Stimulated activated naive CD8-positive, alpha-beta T cell treated with anti-CD3 and anti-CD28 coated beads, Interleukin-15, amount 100 ng/mL, for 72 hours (primary cell): ENCODE measurements at places on chromosomes 16 and 17.

- no peak for DNase-seq
Observed at GRCh38 chr17:31622500-31622899, 231.0 kb downstream of the RAB11FIP4 start.

GRCh38 chr17:18968945-18969887 lies 17.3 kb downstream of the SLC5A10 start:
- DNase-seq: no peak

GRCh38 chr17:64448665-64449512 lies at the start of gene MILR1:
MILR1 (plus strand) TSS chr17:64449115; CDS start chr17:64449169, 54 bp downstream.
- no peak for DNase-seq

- no peak for DNase-seq
Observed at GRCh38 chr16:79169239-79169638, 431.3 kb downstream of the MAF start.

DNA sequence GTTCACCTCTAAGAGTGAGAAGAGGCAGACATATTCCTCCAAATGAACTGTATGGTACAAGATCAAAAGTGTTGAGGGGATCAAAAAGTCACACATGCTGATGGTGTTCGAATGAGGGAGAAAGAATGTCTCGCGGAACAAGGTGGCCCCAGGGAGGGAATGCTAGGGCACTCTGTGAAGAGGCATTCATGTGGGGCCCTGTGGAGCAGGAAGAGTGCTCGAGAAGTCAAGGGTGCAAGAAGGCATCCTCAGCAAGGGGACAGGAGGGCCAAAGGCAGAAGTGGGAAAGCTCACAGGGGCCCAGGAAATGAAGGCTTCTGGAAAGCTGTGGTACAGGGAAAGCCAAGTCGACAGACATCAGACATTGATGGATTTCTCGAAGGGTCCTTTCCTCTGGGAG lies 6.1 kb upstream of the MYH3 start:
- DNase-seq: no peak

- DNase-seq: no peak
Observed at GRCh38 chr17:80880648-80880985, 111.0 kb upstream of the CHMP6 start.

DNA sequence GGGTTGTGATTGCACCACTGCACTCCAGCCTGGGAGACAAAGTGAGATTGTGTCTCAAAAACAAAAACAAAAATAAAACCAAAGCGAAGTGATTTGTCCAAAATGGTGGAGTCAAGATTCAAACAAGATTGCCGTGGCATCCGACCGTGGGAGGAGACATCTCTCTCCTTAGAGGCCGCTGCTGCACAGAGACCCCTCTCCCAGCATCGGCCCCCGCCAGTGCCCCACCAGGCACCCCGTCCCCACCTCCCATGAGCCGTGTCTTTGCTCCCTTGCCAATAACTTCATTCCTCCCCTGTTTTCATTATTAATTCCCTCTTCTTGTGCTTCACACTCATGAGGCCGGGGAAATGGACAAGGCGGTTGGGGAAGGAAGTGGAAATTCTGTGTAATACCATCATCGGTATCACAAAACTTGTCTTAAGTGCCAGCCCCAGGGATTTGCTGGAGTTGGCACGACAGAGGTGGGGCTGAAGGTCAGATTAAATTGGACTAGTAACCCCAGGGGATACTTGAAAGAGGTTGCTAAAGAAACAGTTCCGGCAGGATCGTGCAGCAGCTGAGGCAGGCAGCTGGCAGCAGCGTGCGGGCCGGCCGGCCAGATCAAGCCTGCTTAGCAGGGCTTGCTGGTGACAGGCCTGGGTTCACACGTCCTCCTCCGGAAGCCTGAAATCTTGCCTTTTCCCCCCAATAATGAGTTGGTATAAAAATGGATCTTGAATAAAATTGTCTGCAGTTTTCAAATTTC lies 66.8 kb downstream of the RTN4RL1 start:
- DNase-seq: no peak

GRCh38 chr17:47286198-47286914 lies 32.7 kb downstream of the ITGB3 start:
- no peak for DNase-seq

GRCh38 chr17:50618941-50619340 lies 15.7 kb upstream of the ABCC3 start:
- DNase-seq: no peak

GRCh38 chr16:3348547-3349167 lies 7.0 kb upstream of the OR2C1 start:
- DNase-seq: no peak

- peak; percentile 56 for DNase-seq
Observed at GRCh38 chr16:69930117-69930776, 20.9 kb upstream of the CLEC18A start.

DNA sequence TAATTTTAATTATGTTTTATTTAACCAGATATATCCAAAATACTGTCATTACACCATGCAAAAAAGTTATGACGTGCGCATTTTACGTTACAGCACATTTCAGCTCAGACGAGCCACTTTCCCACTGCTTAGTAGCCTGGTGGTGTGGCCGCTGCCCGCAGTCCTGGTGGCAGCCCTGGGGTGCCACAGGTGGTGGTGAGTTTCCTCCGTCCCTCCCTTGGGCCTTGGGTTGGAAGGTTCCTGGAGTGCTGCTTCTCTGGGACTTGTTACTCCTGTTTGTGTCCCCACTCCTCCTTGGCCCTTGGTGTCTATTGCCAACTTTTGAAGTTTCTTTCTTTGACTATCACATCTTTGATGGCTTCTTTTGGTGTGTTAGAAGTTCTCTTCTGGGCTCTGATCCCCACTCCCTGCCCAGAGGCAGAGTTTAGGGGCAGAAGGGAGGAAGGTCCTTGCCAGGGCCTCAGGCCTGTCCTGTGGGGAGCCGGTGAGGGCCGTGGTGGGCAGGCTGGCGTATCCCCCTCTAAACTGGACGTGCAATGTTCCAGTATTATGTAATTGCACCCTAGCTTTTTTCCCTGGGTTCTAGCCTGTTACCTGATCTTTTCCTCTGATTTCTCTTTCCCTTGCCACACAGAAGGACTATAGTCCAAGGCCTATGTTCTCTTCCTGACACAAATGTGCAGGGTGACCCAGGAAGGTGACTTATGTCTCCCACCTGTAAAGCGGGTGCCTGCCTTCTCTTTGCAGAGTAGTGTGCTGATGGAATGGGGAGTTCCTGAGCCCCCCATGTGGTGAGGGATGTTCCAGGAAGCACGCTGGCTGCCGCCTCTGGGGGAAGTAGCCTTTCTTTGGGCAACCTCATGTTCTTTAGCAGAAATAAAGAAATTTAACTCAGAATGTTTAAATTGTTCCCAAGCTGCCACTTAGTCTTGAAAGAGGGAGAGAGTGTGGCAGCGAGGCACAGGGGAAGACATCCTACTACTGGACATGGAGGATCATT lies 8.4 kb downstream of the MPRIP start:
- no peak for DNase-seq

GRCh38 chr17:50630524-50631194 lies 4.0 kb upstream of the ABCC3 start:
- DNase-seq: peak; percentile 66

DNA sequence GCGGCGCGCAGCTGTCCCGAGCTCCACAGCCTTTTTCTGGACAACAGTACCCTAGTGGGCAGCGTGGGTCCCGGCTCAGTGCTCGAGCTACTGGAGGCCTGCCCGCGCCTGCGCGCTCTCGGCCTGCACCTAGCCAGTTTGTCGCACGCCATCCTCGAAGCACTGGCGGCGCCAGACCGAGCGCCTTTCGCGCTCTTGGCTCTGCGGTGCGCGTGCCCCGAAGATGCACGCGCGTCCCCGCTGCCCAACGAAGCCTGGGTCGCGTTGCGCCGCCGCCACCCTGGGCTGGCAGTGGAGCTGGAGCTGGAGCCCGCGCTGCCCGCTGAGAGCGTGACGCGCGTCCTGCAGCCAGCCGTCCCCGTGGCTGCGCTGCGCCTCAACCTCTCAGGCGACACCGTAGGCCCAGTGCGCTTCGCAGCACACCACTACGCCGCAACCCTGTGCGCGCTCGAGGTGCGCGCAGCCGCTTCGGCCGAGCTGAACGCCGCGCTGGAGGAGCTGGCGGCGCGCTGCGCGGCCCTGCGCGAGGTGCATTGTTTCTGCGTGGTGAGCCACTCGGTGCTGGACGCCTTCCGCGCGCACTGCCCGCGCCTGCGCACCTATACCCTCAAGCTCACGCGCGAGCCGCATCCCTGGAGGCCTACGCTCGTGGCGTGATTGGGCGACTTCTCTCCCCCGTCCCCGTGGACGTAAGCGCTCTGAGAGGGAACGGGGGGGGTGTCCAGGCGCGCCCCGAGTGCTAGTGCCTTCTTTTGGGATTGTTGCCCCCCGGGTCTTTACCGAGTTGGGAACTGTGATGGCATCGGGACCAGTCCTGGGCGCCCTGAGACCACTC lies 1.2 kb upstream of the HSF4 start:
- DNase-seq: peak; percentile 56

DNA sequence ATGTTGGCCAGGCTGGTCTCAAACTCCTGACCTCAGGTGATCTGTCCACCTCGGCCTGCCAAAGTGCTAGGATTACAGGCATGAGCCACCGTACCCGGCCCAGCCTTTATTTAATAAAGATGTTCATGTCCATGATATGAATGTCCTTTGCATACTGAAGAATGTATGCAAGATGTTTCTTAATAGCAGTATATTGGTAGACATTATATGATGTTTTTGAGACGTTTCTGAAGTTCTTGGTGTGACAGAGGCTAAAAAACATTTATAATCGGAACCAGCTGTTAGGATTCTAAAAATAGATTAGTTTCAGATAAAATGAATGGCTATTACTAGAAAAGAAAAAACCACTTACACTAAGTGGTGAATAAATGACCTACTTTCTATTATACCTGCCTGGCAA lies 11.8 kb downstream of the PDZD9 start:
- no peak for DNase-seq

GRCh38 chr17:55368706-55369105 lies 52.9 kb downstream of the MMD start:
- no peak for DNase-seq

- DNase-seq: no peak
Observed at GRCh38 chr17:47622180-47622549, 27.6 kb upstream of the KPNB1 start.
